GM18507 (cell line): ENCODE measurements at places on chromosomes 3 and 15.

DNA sequence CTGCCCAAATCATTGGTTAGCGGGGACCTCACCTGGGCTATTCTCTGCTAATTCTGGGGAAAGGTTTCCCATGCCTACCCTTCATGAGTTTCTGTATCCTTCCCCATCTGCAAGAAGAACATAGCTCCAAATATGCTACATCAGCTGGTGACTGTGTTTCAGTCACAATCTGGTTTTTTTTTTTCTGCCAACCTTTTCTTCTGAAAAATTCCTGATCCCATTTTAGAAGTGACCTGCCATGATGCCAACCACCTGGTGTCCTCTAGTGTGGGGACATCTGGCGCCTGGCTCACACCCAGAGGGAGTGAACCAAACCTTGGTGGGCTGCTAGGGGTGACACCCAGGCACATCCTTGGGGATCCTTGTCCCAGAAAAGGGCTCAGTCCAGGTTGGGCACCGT is 76.1 kb downstream of the CHRD start:
- no peak for DNase-seq

- DNase-seq = no peak
Measured at GRCh38 chr3:20353286-20353685, 167.3 kb upstream of the SGO1 start.

DNA sequence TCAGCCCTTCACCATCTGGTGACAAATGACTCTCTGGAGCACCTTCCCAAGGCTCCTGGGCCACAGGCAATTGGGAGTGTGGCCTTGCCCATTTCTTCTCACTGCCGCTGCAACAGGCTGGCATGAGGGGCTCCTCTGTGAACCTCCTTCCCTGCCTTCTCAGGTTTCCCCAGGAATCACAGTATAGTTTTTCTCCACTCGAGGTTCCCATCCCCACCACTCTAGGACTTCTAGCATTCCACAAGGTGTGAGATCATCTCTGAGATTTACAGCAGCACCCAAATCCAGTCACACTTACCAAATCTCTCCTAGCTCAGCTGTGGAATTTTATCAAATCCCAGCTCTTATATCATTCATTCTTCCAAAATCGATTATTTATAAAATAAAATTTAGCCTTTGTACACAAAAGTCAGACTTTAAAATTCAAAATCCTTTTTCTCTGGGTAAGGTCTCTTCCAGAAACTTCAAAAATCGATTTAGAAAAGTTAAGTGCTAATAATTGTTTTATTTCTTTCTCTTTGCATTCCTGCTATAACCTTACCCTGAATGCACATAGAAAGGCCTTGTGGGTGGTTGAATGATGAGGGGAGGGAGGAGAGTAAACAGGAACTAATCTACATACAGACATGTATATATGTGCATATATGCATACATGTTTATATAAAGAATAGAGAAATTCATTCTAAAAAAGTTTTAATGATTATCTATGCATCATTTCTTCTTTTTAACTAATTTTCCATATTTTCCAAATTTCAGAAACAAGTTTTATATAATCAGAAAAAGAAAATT is 18.9 kb upstream of the ATP13A4 start:
- no peak for DNase-seq

DNA sequence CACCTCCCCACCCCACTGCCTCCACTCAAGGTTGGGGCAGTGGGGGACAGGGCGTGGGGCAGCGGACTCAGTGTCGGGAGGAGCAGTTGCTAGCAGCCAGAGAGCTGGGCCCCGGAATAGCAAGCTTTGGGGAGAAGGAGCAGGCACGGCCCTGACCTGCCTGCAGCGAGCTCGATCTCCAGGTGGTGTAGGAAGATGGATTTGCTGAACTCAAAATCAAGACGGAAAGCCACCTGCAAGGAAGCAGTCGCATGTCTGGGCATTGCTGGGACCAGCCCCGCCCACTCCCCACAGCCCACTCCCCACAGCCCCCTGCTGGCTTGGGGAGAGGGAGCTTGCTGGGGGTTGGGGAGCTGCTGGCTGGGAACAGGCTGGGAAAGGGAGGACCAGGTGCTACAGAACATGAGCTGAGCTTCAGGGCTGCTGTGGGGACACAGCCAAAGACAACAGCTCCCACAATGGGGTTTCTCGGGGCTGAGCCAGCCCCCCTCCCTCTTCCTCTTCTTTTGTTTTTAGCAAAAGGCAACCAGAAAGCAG is 38.0 kb downstream of the FEM1B start:
- no peak for DNase-seq

DNA sequence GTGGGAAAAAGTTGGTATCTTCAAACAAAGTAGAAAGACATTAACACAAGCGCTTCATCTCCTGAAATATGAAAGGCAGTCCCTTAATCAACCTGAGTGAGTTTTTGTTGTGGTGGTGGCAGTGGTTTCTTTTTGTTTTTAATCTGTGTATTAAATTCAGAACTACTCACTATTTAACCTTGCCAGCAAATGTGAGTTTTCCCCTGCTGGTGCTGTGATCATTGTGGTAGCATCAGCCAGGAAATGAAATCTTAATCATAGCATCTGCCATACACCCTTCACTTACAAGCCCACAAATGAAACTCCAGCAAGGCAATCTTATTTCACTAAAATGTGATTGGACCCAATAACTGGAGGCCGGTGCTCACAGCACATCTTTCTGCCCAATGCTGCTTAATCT is 229.7 kb downstream of the SHOX2 start:
- DNase-seq = no peak

DNA sequence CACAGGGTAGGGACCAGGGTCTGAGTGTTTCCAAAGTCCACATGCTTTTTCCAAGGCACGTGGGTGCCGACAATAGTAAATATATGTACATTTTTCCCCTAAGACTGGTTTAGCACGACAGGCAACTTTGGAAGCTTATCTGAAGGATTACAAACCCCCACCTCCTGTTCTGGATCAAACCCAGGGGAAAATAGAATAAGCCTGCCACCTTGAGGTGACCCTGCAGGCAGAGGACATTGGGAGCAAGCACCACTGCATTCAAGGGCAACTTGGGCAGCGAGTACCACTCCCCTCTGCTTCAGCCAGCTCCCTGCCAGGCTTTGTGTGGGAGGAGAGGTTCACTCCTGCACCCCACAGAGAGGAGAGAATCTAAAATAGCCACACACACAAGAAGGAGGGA is 44.8 kb downstream of the KBTBD12 start:
- no peak for DNase-seq

GRCh38 chr15:79918278-79918677 is 21.5 kb upstream of the MTHFS start:
- DNase-seq = no peak

DNA sequence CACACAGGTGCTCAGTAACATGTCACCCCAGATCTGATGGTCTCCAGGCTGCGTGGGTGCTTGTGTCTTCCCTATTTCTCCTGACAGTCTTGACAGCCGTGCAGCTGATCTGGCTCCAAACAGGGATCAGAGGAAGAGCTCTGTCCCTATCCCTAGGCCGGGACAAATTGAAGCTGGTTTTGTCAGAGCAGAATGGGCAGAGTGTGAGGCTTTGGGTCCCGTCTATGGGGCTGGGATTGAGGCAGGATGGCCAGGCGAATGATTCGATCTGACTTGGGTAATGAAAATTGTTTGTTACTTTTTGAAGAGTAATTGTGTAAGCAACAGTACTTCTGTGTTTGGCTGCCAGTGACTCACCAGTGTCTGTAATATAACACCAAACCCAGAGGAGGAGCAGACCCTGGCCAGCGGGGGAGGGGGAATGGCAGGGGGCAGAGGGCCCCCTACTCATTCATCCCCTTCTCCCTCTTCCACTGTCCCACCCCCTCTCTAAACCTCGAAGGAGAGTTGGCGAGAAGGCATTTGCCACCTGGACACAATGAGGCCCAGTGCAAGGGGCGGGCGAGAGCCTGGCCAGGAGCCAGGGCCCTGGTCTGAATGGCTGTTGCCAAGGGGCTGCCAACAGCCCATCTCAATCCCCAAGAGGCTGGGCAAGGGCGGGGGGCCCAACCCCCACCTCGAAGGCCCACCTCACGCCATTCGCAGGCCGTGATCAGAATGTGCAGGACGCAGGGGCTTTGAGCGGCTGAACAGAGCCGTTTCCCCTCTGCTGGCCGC is 4.9 kb upstream of the MAGEF1 start:
- DNase-seq = no peak

DNA sequence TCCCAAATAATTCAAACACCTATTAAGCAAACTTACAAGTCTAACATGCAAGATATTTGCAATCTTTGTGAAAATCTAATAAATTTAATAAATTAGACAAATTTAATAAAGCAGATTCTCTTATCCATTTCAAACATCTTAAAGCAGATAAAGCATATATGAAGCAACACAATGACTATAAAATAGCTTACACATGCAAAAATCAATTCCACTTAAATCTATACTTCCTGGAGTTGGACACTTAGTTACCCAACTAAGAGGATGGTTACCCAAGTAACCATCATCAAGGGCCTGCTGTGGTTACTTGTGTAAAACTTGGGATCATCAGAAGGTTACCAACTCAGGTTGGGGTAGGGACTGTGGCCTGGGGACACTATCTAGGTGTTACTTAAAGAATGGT is 206.8 kb downstream of the CD47 start:
- DNase-seq = no peak
